ENCODE measurements at places on chromosomes 11 and 22.

DNA sequence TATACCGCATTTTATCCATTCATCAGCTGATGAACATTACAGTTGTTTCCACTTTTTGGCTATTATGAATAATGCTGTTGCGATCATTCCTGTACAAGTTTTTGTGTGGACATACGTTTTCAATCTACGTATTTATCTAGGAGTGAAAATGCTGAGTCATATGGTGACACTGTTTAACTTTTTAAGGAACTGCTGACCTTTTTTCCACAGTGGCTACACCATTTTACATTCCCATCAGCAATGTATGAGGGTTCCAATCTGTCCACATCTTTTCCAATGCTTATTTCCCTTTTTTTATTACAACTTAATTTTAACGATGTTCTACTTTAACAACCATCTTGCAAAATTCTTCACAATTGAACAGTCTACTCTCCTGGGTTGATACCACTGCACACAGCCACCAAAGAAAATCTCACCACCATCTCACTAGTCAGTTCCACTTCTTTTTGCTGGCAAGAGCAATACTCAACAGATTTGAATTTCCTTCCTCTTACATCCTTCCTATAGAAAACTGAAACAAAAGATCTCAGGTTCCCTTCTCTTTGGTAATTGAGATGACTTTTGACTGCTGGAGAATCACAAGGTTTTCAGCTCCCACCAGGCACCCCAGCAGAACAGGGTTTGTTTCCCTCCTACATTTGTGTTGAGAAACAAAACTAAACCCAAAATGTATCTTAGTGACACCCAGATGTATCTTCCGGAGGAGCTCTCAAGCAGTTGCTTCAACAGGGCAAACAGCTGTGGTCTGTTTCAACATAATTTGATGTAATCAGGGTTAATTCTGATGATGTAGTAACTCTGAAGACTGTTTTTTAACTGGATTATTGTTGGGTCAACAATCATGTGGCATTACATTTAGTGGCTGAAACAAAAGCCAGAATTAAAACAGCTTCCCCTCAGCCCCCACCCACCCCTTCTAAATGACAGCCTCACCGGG lies 7.0 kb upstream of the GAB2 start:
- no peak for DNase-seq

- DNase-seq = no peak
Observed at GRCh38 chr11:131982154-131982553, 611.7 kb downstream of the NTM start.

DNA sequence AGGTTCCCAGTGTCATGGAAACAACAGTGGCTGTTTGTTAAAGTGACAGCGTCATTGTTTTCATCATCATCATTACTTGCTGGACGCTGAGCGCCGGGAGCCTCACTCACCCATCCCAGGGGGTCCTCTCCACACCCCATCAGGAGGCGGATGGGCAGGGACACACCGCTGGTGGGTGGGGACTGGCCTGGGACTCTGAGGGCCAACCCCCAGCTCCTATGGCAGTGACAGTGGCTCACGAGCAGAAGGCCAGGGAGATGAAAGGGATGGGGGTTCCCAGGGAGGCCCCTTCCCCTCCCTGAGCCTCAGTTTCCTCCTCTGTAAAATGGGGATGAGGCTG lies 76.6 kb upstream of the PRR5 start:
- no peak for DNase-seq

DNA sequence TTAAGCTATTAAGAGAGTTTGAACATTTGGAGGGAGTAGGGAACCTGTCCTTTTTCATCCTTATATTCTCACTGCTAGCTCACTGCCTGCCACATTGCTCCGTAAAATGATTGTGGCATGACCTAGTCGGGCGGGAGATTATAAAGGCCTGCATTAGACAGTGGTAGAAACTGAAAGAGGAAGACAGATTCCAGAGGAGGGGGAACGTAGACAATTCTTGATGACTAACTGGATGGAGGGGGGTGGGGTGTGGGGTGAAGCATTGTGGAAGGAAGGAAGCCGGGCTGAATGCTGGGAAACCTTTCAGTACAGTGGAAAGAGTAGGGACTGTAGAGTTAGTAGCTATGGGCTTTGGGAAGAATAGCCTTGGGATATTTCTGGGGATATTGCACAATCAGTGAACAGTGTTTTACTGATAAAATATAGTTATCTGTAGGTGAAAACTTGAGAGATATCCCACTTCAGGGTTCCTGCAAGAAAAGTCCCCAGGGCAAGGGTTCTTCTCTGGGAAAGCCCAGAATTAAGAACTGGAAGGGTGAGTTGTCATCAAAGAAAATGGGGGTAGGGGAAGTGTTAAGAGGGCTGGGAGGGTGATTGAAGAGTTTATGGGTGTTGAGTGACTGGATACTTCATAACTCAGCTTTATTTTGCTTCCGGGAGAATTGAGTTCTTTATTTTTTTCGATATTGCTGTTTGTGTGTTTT lies 2.1 kb downstream of the MED15 start:
- no peak for DNase-seq

DNA sequence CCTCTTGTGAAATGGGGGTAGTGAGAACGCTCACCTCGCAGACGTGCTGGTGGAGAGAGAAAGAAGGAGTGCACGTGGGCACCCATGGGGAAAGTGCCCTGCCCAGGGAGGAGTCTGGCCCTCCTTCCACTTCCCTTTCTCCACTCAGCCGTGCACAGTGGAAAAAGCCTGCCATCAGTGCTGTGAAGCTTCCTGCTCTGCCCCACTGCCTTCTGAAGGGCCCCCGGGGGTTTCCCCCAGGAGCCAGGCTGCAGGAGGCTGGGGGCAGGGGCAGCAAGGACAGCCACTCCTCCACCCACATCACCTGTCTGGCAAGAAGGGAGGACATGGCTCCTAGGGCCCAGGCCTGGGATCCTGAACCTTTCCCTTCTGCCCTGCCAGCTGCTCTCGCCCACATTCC lies 7.6 kb downstream of the TP53I11 start:
- DNase-seq = no peak

DNA sequence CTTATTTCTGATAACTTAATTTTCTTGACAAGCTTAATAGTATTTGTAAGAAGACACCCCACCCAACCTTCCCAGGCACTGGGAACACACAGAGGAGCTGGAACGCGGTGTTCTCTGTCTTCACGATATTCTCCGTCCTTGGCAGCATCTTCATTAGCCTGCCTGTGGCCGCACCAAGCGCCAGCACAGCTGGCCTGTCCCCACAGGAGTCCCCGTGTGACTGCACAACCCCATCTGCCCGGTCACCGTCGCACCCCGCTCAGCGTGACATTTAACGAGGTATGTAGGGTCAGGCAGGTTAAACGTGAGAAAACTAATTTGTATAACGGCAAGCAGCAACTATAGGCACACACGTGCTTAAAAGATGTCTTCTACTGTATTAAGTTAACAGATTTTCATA lies 293.3 kb downstream of the BRD1 start:
- DNase-seq = no peak

GRCh38 chr11:2012440-2012839 lies 14.8 kb upstream of the H19 start:
- DNase-seq = no peak

- DNase-seq = no peak
Observed at GRCh38 chr22:35928285-35928798, 100.3 kb downstream of the RBFOX2 start.

- no peak for DNase-seq
Observed at GRCh38 chr22:23534851-23535717, 45.0 kb downstream of the IGLL1 start.

All from activated naive CD4-positive, alpha-beta T cell (primary cell).